ENCODE measurements at places on chromosomes 3 and 15.
A peak's percentile ranks its signal among the peaks of the same experiment; 100 is the strongest.

GRCh38 chr3:141249041-141249440, 17.4 kb downstream of the PXYLP1 start:
- no peak for DNase-seq

DNA sequence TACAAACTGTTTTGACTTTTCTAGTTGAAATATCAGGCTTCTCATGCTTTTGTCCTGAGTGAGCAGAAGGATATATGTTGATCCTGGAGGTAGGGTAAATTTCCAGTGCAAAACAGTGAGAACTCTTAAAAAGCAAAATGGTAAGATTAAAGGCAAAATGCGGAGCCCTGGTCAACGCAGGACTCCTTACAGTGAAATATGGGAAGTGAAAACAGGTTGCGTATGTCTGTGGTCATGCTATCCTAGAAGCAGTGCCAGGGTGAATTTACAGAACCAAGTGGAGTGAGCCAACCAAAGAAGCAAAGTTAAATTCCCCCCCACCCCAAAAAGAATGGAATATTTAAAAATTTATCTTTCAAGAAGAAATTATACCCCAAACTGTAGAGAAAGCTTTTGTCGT, 256.4 kb downstream of the NR2F2 start:
- DNase-seq, result no peak

DNA sequence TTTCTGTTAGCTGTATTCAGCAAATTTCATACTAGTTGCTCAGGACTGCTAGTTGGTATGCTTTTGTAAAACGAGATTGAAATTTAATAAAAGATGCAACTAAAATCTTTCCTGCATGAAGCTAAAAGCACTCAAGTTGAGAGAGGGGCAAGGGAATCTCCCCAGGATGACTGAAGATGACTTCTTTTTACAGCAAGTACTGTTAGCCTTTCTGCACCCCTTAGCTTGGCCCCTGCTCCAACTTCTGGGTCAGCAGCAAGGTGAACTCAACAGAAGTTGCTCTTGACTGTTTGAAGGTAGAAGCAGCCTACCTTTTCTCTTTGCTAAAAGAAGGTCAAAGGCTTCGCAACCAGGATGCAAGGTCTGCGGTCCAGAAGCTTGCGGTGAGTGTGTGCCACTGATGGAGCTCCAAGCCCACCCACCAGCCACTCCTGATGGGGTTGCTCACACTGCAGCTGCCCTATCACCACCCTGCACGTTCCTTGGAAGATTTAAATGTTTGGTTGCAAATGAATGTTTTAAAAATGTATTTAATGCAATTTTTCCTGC, 32.5 kb downstream of the NME9 start:
- no peak for DNase-seq

DNA sequence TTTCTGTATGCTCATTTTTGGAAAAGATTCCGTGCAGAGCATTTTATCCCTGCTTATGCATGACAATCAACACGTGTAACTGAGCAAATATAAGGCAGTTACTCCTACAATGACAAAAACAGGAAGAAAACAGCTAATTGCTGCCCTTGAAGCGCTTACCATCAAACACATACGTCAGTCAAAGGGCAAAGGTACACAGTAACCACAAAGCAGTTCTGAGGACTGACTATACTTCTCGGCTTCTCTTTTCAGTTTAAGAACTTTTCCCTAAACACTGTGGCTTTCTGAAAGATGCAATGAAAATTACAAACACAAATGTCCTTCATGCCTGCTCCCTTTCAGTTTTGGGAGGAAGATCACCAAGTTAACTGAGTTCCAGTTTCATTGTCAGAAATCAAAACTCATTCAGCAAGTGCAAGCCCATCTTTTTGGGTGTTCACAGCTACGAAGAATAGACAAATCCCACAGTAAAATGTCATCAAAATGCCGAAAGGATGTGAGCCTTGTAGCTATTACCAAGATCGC, 602.8 kb downstream of the FOXP1 start:
- no peak for DNase-seq

GRCh38 chr3:127674790-127675189, 2.0 kb downstream of the ABTB1 start:
- DNase-seq, result no peak

DNA sequence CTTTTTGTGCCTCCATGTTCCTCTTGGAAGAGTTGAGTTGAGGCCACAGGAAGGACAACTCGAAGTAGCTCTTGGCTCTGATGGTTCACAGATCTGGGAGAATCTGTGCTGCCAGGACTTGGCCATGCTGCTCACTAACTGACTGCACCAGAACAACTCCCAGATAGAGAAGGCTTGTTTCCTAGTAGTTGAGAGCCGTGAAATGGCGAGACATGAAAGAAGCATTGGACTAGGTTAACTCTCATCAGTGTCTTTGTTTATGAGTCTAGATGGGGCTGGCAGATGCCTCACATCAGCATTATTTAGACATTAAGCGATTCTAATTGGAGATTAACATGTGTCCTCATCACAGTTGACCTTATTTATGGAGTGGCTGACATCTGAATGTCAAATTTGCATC, 92.9 kb upstream of the AGBL1 start:
- no peak for DNase-seq

- DNase-seq, result no peak
Measured at GRCh38 chr3:110783541-110783940, 288.1 kb upstream of the NECTIN3 start.

DNA sequence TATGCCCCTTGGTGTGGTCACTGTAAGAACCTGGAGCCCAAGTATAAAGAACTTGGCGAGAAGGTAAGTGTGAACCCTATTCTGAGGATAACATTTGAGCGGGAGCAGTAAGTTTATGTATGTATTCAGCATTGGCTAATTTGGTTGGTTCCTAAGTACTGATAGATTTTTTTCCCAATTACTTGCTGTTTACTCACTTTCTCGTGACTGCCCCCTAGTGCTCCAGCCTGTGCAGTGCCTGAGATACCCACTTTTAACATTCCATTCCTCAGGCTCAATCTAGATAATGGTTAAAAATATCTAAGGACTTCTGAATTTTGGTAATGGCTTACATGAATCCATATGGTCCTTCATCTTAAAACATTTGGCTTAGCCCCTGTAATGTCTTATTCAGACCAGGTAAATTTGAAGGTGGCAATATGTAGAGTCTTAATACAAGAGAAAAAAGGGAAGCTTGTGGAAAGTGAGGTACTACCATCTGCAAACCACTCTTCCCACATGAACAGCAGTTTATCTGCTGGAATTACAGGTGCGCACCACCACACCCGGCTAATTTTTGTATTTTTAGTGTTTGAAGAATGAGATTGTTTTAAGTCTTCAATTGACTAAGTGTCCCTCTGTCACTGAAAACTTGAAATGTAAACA, 7.1 kb downstream of the ELL3 start:
- peak; percentile 67 for DNase-seq

DNA sequence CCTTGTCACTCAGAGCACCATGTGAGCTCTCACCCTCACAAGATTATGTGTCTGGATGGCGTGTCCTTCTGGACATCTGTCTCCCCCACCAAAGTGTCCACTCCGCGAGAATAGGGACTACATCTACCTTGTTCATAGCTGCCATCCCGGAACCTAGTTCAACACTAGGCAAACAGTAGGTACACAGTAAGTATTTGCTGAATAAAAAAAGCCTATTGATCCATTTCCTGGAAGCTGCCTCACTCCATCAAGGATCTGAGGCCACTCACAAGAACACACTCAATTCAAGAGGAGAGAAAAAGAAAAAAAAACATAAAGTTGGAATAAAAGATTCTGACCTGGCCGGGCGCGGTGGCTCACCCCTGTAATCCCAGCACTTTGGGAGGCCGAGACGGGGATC, 11.2 kb upstream of the ALAS1 start:
- no peak for DNase-seq

DNA sequence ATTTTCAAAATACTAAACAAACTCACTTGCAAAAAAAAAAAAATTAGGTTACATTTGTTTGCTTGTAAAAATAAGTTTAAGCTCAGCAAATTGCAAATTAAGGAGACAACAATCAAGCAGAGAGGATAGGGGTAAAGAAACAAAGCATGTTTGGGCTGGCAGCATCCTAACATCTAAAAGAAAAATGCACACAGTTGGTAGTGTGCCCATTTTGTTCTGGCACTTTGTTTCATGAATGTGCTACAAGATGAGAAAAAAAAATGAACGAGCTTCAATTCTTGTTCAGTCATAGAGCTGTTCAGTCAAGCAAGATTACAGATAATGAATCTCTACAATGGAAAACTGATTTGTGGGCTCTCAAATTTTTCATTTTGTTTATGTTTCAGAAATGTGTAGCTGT, 17.7 kb upstream of the ZBBX start:
- no peak for DNase-seq

- DNase-seq, result peak; percentile 37
Measured at GRCh38 chr3:71784914-71785531, at the start of gene PROK2. Gene PROK2, minus strand, starts transcription at chr3:71785148. Its CDS starts 96 bp downstream, at chr3:71785052.

GRCh38 chr3:153163393-153163724, 1.3 kb downstream of the RAP2B start:
- DNase-seq, result no peak
